ENCODE measurements at places on chromosomes 3 and 15.

- DNase-seq: no peak
Observed at GRCh38 chr3:175898194-175898593, 1039.1 kb downstream of the NAALADL2 start.

DNA sequence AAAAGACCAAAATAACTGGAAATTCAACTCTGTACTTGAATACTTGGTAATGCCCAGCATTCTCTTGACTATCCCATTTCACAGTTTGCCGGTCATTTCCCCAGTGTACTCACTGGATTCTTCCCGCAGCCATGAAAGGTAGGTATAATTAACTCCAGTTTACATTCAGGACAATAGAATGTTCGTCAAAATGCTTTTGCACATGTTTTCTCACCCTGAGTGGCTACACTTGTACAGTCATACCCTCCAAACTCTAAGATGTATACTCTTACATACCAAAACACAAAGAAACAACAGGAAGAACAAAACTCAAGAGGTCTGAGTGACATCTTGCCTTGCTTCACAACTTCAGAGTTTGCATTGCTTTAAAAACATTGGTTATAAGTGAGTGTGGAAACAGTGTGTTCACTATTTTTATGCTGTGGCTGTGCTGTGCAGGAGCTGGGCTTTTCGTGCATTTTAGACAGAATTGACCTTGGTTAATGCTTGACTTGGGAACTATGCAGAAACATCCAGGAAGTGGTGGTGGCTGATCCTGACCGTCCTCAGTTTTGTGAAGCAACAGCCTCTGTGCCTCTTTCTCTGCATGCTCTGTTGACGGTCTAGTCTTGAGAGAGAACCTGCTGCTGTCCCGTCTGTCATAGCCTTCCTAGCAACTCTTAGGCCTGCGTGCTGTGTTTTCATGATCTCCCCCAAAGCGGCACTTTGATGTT is 90.5 kb downstream of the IGF1R start:
- no peak for DNase-seq

- DNase-seq: no peak
Observed at GRCh38 chr3:116445990-116446389, 703 bp upstream of the LSAMP start.

DNA sequence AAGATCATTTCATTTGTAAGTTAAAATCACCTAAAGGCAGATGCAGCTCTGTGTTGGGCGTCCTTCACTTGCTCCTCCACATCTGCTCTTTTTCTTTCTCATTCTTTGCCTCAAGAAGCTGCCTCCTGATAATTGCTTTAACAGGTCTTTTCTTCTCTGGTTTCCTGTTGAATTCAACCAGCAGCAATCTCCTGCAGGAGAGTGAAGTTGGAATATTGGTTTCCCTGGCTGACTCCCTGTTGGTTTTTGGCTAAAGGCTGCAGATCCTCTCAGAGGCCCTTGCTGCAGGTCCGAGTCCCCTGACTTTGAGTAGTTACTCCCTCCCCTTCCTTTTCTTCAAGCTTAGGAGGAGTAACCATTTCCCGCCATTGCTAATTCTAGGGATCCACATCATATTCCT is 4.2 kb downstream of the TP63 start:
- no peak for DNase-seq

DNA sequence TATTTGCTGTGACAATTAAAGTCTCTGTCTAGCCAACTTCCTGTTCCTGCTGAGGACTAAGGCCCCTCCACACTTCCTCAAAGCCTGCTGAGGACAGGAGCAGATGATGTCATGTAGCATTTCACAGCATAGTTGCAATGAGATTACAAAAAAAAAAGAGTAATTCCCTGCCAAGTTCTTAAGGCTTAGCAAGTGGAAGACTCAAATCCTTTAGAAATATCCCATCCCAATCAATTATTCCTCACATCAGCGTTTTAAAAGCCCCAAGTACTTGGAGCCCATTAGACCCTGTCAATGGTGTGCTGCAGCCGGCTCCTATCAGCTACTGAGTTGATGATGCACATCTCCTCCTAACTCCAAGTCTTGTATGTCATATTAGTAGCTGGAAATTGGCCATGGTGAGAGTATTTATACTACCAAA is 51.7 kb downstream of the TRANK1 start:
- no peak for DNase-seq

DNA sequence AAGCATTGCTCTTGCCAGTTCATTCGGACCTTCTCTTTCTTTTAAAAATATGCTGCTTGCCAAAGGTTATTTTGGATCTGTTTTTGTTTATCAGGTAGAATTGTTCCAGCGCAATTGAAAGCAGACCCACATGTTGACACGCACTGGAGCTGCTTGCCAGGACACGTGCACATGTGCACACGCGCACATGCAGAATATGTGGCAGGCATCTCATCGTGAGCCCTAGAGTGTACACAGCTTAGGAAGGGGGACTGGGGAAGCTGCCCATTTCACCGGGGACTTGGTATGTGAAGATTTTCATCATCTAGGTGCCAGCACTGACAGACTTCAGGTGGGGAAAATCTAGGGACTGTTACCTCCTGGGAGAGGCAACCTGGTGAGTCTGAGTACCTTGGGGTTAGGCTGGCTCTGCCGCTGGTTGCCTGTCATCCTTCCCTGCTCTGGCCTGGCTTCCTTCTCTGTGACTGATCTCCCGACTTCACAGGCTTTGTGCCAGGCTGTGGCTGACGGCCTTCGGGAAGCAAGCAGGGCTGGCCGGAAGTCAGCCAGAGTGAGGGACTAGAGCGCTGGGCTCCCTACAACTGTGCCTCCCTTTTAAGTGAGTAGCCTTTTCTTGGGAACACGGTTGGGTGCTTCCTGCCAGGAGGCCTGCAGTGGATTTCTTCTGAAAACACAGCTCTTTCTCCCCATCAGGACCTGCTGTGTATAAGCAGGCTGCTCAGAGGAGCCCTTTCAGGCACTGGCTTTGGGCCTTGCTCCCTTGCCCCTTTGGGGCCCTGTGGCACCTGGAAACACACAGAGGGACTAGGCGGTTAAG is 129.3 kb downstream of the EEFSEC start:
- peak; percentile 85 for DNase-seq

DNA sequence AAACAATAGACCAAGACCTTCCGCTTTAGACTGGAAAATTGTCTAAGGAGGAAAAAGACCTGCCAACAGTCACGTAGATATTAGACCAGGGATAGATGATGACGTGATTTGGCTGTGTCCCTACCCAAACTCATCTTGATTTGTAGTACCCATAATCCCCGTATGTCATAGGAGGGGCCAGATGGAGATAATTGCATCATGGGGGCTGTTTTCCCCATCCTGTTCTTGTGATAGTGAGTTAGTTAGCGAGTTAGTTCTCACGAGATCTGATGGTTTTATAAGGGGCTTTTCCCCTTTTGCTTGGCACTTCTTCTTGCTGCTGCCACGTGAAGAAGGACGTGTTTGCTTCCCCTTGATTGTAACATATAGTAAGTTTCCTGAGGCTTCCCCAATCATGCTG is 31.7 kb upstream of the SUCLG2 start:
- DNase-seq: no peak

- no peak for DNase-seq
Observed at GRCh38 chr3:37217098-37217849, 42.9 kb upstream of the LRRFIP2 start.
